ENCODE measurements at places on chromosomes 11 and 22. TPM values are rescaled to one million over a fixed set of nuclear protein-coding genes. Genes with fewer than 3 reads are reported as not detected.

GRCh38 chr22:33691057-33691630 is 229.1 kb downstream of the LARGE1 start:
- no peak overlapping the region for H3K27ac ChIP-seq
- no peaks in the 10 kb centered on the region for H3K36me3 ChIP-seq
- no peak overlapping the region for H3K4me3 ChIP-seq
- no peaks in the 10 kb centered on the region for H3K27me3 ChIP-seq

- H3K36me3 ChIP-seq = no peaks in the 10 kb centered on the region
- no peak for DNase-seq
- H3K27me3 ChIP-seq = no peaks in the 10 kb centered on the region
- H3K4me1 ChIP-seq = peaks cover 83% of the 10 kb centered on the region
Observed at GRCh38 chr11:48008951-48009270, 28.6 kb downstream of the PTPRJ start.

GRCh38 chr11:28393348-28393747 is 285.2 kb downstream of the METTL15 start:
- H3K4me1 ChIP-seq = no peaks in the 10 kb centered on the region
- H3K27ac ChIP-seq = no peak overlapping the region
- H3K4me3 ChIP-seq = no peak overlapping the region
- H3K36me3 ChIP-seq = no peaks in the 10 kb centered on the region

GRCh38 chr11:121741351-121741760 is 288.6 kb upstream of the SORL1-AS1 start:
- no peaks in the 10 kb centered on the region for H3K4me1 ChIP-seq
- H3K27ac ChIP-seq = no peak overlapping the region
- no peak overlapping the region for H3K4me3 ChIP-seq
- no peaks in the 10 kb centered on the region for H3K27me3 ChIP-seq

- peaks cover 6% of the 10 kb centered on the region for H3K4me1 ChIP-seq
- peaks cover 28% of the 10 kb centered on the region for H3K27me3 ChIP-seq
- H3K36me3 ChIP-seq = no peaks in the 10 kb centered on the region
Observed at GRCh38 chr11:46917762-46918082, 628 bp downstream of the LRP4 start.

DNA sequence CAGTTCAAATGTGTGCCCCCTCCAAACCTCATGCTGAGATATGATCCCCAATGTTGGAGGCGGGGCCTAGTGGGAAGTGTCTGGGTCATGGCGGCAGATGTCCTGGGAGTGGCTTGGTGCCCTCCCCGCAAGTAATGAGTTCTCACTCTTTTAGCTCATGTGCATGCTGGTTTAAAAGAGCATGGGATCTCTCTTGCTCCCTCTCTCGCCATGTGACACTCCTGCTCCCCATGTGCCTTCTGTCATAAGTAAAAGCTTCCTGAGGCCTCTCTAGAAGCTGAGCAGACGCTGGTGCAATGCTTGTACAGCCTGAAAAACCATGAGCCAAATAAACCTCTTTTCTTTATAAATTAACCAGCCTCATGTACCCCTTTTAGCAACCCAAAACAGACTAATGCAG is 98.8 kb downstream of the SGSM3 start:
- no peaks in the 10 kb centered on the region for H3K27me3 ChIP-seq
- H3K4me3 ChIP-seq = no peak overlapping the region
- H3K4me1 ChIP-seq = peaks cover 5% of the 10 kb centered on the region
- H3K27ac ChIP-seq = no peak overlapping the region

DNA sequence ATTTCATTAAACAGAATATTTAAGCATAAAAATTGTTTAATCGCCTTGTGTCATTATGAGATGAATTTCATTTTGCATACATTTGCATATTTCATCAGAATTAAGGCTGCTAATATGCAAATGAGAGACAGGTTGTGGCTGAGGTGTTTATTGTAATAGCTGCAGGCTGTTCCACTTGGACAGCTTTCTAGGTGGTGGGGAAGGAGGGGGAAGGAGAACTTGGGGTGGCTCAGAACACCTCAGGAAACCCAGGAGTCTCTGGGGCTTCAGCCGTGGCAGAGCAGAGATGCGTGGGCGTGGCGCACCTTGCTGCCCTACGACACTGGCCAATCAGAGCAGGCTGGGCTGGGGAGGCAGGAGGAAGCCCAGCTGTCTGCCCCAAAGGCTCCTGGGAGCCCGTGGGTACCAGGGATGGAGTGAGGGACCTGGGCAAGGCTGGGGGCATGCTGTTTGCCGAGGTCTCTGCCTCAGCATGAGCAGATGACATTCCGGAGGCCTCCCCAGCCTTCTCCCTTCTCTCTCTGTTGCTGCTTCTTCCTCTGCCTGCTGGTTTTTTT is 542.9 kb downstream of the MN1 start:
- DNase-seq = no peak
- H3K4me1 ChIP-seq = no peaks in the 10 kb centered on the region
- H3K36me3 ChIP-seq = no peaks in the 10 kb centered on the region
- no peak overlapping the region for H3K27ac ChIP-seq
- H3K27me3 ChIP-seq = no peaks in the 10 kb centered on the region

GRCh38 chr22:35543702-35544101 is 3.1 kb downstream of the RASD2 start:
- H3K27me3 ChIP-seq = peaks cover 9% of the 10 kb centered on the region
- no peak for DNase-seq
- H3K36me3 ChIP-seq = no peaks in the 10 kb centered on the region

DEUP1 gene
- total RNA-seq = not detected

LSP1 gene
- total RNA-seq = 478 TPM

FGF4 gene
- not detected for total RNA-seq

BRSK2 gene
- total RNA-seq = 0.24 TPM
